ENCODE measurements at places on chromosomes 4 and X.

DNA sequence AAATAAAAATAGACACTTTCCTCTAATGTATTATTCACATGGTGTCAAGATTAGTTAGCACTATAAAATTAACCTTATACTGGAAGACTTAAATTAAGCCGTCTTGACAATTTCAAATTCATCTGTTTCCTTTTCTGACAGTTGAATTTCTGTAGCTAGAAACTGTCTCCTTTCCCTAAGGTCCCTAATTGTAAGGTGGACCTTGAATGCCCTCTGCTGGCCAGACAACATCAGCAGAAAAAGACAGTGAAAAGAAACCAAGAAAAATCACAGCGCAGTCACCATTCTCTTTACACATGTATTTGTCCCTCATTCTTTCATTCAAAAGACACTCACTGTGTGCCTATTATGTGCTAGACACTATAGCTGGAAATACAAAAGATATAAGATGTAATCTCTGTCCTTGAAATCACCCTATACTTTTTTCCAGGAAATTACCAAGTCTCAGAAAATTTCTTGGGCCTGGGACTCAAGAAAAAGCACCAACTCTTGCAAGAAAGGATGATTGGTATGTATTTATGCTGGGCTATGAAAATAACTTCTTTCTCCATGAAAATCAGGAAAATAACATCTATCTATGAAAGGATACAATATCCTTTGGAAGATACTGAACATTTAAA is 32.7 kb upstream of the AMBN start:
- peak; percentile 54 for DNase-seq

DNA sequence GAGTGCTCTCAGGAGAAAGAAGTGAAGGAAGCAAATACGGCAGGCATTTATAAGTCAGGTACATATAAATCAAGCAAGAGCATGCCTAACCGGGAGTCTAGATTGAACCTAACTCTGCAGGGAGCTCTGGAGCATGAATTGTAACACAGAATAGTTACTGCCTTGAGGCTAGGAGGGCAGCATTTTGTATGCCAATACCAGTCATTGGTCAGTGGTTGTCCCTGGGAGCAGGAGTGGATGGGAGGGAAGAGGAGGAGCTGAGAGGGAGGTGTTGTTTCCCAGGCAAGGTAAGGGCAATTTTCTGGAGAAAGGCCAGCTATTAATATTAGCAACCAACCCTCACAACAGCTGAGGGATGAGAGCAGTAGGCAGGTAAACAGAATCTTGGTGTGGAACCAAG is 224.7 kb upstream of the DCAF8L1 start:
- DNase-seq = no peak

- no peak for DNase-seq
Measured at GRCh38 chrX:11998944-11999343, 139.3 kb upstream of the FRMPD4 start.

GRCh38 chr4:149140841-149141240 is 674.8 kb downstream of the IQCM start:
- no peak for DNase-seq

DNA sequence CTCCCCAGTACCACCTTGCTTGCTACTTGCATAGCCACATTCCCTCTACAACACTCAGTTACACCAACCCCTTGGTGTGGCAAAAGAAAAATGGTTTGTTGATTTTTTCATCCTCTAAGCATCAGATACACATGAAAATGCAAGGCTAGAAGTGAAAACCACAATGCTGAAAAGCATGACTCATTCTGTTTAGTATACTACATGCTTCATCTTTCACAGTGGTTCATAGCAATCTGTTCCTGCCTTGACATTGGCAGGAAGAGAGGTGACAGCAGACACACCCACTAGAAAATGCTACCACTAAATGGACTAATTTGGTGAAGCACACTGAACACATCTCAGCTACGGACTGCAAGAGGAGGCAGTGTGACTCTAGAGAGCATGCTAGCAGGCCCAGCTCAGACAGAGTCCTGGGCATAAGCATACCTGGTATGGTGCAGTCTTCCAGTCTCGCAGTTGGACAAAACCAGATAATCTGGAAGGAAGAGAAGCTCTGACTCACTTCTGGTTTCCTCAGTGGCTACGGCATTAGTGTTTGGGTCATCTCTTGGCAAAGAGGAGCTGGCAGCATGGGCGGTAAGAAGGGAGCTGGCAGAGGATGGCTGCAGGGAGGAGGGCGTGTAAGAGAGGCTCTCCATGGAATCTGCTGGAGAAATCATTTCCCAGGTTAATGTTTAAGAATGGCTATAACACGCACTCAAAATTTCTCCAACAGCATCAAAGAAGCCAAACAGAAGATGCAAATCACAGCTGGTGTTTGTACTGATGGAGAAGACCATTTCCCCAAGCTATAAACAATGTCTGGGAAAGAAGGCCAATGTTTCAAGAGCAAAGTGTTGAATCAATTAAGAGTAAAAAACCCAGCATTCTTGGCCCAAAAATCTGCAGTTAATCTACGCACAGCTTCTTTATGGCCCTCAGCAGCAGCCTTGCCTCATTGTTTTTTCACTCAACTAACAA is 37.8 kb downstream of the GAB3 start:
- DNase-seq = peak; percentile 49

DNA sequence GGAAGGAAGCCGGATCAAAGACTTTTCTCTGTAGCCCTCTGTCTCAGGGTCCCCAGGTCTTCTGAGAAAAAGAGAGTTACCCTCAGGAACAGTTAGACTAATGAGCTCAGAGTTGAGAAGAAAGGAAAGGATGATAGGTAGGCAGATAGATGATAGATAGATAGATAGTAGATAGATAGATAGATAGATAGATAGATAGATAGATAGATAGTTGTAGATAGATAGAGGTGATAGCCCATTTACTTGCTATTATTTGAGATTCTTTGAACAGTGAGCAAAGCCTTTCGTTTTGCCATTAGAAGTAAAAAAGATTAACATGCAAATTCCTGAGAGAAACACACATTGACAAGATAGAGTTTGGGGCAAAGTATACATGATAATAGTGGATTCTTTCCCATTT is 86.9 kb upstream of the KIT start:
- DNase-seq = no peak

- DNase-seq = no peak
Measured at GRCh38 chr4:1294424-1294823, 4.7 kb downstream of the MAEA start.

DNA sequence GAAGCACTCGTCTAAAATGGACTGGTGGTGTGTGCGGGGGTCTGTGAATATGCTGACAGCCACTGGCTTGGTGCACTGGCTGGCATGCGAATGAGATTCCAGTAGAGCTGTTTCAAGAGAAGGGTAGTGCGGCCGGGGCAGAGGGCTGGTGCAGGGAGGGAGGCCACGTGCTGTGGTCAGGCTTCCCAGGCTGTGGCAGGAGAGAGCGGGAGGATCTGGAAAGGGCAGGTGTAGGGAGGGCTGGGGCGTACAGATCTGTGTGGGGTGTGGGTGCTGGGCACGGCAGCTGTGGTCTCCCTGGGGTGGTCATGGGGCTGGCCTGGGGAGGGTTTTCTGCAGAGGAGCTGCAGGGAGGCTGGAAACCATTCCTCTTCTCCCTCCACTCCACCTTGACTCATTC is 30.2 kb downstream of the SORCS2 start:
- DNase-seq = no peak

DNA sequence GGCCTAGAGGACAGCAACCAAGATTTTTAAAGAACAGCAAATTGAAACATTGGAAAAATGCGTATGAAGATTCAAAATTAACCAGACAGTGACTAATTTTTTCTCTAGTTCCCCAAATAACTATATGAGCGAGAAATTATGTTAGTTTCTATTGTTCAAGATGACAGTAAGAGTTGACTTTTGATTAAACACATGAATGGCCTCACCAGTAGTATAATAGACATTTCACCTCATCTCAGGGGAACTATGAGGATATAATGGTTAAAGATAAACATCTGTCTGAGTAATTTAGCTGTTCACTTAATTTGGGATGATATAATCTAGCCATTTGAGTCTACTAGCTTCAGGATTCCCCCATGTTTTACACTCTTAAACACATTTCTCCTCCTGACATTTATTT is 380.9 kb upstream of the NWD2 start:
- no peak for DNase-seq

- no peak for DNase-seq
Measured at GRCh38 chr4:6573551-6573950, 1.4 kb upstream of the MAN2B2 start.

- no peak for DNase-seq
Measured at GRCh38 chr4:162349395-162349794, 185.6 kb upstream of the FSTL5 start.

DNA sequence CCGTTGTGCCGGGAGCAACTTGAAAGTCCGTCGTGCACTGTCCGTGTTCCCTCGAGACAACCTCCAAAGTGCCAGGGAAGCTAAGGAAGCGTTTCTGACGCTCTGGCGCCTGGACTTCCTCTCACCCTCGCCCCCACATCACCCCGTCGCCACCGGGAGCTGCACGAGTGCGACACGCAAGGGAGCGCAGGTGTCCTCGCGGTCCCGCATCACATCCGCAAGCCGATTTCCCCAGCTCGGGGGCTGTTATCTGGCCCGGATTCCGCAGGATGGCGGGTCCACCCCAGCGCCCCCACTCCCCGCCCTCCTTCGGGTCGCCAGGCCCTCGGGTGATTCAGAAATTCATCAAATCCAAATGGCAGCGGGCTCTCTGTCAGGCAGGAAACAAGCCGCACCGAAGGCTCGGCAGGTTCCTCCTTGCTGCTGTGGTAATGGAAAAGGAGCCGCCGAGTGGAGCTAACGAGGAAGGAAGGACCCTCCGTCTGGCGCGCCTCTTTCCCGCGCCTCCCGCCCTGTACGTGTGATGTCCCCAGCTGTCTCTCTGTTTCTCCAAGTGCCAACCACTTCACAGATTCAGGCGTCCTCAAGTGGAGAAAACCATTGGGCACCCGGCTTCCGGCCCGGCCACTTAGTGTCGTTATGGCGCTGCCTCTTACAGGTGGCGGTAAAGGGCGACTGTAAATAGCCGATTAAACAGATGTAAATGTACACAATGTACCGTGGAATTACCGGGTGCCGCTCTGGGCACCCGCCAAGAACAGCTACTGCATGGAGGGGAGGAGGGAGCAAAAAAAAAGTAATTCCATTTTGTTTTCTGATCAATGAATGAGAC is 921 bp upstream of the SETD7 start:
- DNase-seq = peak; percentile 65

- no peak for DNase-seq
Measured at GRCh38 chr4:29636961-29637360, 1083.2 kb upstream of the PCDH7 start.

GRCh38 chr4:186606591-186606992 is 51.2 kb upstream of the MTNR1A start:
- no peak for DNase-seq

DNA sequence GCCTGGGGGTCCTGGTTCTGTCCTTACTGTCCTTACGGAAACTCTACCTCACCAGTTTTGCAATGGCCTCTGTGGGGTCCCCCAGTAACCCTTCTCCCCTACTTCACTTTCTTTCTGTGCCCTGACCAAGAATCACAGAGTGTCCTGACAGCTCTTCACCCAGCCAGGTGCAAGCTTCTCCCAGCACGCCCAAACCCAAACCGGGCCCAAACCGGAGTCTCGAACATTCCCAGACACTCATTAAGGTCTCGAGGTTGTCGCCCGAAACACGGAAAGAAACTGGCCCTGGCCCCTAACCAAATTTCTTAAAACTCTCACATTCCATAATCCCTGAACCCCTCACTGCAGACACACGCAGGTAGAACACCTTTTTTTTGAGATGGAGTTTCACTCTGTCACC is 19.1 kb downstream of the TRIML1 start:
- no peak for DNase-seq

- no peak for DNase-seq
Measured at GRCh38 chr4:26726655-26727387, 133.8 kb upstream of the STIM2 start.

- DNase-seq = no peak
Measured at GRCh38 chr4:119629142-119629471, 503 bp upstream of the PDE5A start.

DNA sequence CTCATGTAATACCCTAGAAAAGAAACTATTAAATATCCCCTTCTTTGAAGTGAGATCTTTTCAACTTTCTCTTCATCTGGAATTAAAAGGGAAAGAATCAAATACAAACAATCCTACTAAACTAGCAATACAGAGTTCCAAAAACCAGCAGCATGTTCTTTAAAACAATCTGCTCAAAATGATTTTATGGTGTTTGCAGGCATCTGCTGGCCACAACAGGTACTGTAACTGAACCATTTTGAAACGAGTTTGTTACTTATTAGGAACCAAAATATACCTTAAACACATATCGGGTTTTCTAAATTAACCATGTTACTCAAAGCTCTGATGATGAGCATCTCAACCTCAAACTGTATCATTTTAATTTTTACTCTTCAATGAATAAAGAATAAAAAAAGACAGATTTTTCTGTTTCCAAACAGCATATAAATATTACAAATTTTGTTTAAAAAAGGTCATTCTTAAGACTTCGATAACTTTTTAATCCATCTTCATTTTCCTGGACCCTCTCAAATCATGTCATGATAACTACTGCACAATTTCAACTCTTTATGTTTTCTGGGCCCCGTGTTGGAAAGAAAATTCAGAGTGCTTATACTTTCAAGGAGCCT is 56.5 kb downstream of the ARAP2 start:
- DNase-seq = peak; percentile 56

DNA sequence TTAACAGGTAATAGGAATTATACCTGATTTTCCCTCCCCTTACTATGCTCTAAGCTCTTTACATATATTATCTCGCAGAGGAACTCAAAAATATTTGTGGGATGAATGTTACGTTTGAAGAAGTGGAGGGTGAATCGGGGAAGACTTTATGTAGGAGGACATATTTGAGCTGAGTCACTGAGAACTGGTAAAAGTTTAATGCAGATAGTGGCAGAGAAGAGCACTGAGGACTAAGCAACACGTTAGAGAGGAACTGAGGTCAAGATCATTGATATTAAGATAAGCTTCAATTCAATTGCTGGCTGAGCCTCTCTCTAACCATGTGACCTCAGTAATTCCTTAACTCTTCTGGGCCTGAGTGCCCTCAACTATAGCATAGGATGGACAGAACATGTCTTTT is 26.4 kb upstream of the ELOVL6 start:
- no peak for DNase-seq

GRCh38 chrX:1450361-1451161 is 2.1 kb downstream of the ASMTL start:
- no peak for DNase-seq

GRCh38 chr4:106594291-106594952 is 225.8 kb upstream of the GIMD1 start:
- no peak for DNase-seq

- no peak for DNase-seq
Measured at GRCh38 chr4:152503653-152504290, 32.1 kb downstream of the FBXW7 start.

Data from RKO (cell line).